Activated effector memory CD4-positive, alpha-beta T cell treated with Interleukin-2 at 50 U/mL for 16 hours (primary cell): ENCODE measurements at places on chromosomes 11 and 22.

- no peak for DNase-seq
Measured at GRCh38 chr22:36384766-36385481, 2.8 kb downstream of the MYH9 start.

- no peak for DNase-seq
Measured at GRCh38 chr11:48041877-48042695, 61.7 kb downstream of the PTPRJ start.

GRCh38 chr22:32932176-32932575 is 126.0 kb downstream of the SYN3 start:
- no peak for DNase-seq

- no peak for DNase-seq
Measured at GRCh38 chr11:16985297-16985696, 28.9 kb downstream of the PLEKHA7 start.

DNA sequence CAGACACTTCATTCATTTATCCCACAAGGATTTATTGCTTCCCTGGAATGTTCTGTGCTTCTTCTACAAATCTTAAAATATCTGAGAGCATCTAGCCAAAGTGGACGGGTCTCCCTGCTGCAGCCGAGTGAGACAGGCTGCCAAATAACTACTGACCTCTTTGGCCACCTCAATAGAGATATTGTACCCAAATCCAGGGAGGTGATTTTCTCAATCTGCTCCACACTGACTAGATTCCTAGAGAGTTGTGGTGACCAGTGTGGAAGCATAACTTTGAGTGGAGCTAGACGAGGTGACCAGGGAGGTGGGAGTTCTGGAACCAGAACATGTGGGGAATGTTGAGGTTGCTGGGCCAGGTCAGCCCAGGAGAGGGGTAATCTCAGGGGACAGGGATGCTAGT is 77.5 kb downstream of the THAP12 start:
- no peak for DNase-seq

GRCh38 chr22:45006111-45006963 is 3.5 kb downstream of the PHF21B start:
- no peak for DNase-seq

DNA sequence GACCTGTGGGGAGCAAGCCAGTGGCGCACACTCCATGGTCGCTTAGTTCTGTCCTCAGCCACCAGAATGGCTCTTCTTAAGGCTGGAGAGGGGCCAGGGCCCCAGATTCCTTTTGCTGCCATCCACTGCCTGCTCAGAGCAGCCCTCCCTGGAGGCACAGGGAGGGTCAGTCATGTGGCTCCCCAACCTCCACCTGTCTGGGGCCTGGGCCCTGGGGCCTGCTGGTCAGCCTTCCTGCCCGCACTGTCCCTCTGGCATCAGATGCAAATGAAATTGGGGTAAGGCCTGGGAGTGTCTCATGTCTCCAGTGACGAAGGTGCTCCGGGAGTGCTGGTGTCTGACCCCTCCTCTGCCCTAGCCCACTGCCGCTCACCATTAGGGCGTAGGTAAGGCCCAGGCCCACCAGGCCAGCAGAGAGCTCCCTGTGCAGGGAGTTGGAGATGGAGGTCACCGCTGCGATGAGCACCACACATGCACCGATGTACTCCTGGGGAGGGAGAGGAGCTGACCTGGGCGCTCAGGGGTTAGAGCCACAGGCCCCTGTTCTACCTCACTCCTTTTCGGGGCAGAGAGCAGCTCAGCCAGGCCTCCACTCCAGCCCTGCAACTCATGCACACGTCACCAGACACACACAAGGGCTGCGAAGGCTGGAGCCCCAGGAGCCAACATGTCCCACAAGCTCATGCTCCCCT is 9.0 kb upstream of the KCNJ11 start:
- DNase-seq = no peak

GRCh38 chr11:104799251-104799650 is 99.0 kb downstream of the CASP12 start:
- no peak for DNase-seq

DNA sequence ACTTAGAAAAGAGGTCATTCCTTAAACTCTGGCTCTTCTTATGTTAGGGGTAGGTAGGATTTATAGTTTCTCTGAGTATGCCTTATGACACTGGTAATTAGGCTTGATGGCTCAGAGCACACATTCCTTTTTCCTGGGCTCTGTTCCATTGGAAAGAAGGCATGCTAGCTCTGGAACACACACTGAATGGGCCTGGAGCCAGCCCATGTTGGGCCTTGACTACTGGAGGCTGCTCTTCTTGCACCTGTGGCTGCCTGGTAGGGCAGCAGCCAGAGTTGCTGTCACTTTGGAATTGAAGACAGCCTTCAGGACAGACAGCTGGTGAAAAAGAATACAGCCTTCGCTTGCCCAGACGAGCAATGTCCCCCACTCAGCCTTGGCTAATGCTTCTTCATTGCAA is 18.2 kb downstream of the MCAM start:
- DNase-seq = no peak

DNA sequence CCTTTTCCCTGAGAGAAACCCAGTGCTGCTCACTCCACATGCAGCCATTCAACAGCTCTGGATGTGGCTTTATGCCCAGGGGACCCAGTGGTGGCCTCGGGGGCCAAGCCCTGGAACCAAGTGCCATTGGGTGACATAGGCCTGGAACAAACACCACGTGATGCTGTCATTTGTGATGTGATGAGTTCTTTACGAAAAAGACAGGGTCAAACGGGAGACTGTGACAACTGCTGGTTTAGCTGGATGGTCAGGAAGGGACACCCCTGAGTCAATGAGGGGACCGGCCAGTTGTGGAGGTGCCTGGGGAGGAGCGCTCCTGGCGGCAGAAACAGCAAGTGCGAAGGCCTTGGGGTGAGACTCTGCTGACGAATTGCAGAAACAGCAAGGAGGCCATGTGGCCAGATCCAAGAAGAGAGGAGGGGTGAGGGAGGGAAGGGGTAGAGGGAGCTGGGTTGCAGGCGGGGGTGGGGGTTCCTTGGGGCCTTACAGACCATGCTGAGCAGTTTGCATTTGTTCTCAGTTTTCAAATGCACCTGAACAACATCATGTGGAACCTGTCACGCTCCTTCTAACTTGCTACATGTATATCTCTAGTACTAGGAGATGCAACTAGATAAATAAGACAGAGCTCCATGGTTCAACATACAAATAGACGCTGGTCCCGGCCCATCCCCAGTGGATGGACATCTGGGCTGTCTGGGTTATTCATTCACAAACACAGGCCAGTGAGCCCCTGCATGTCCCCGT is 56.1 kb downstream of the IGLL5 start:
- no peak for DNase-seq

DNA sequence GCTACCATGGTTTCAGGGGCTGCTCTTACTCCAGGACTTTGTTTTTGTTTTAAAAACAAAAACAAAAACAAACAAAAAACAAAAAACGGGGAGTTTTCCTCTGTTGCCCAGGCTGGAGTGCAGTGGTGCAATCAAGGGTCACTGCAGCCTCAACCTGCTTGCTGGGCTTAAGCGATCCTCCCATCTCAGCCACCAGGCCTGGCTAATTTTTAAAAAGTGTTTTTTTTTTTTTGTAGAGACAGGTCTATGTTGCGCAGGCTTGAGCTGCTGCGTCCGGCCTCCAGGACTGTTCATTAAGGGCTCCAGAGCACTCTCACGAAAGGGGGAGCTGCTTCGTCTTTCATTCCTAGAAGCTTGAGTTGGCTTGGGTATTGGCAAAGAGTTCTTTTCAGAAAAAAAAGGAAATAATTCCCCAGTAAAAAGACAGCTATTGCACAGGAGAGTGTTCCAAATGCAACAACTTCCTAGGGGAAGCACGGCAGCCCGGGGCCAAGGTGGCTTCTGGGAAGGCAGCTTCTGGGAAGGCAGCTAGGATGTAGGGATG is 78.5 kb downstream of the NAT10 start:
- no peak for DNase-seq

GRCh38 chr11:68150037-68150436 is 28.8 kb upstream of the CHKA start:
- DNase-seq = no peak

DNA sequence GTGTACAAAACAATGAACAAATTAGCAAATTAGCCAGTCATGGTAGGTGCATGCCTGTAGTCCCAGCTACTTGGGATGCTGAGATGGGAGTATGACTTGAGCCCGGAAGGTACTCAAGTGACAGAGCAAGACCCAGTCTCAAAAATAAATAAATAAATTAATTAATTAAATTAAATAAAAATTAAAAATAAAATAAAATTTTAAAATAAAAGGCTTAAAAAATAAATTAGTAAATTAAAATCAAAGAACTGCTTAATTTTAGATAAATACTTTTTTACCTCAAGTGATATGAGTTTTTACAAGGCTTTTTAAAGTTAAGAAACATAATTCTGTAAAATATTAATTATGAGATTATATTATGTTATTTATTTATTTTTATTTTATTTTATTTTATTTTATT is 50.9 kb upstream of the TSPAN18 start:
- no peak for DNase-seq

GRCh38 chr22:32997295-32997694 is 60.9 kb downstream of the SYN3 start:
- DNase-seq = no peak

- DNase-seq = no peak
Measured at GRCh38 chr11:80860632-80861031, 1419.8 kb upstream of the TENM4 start.

DNA sequence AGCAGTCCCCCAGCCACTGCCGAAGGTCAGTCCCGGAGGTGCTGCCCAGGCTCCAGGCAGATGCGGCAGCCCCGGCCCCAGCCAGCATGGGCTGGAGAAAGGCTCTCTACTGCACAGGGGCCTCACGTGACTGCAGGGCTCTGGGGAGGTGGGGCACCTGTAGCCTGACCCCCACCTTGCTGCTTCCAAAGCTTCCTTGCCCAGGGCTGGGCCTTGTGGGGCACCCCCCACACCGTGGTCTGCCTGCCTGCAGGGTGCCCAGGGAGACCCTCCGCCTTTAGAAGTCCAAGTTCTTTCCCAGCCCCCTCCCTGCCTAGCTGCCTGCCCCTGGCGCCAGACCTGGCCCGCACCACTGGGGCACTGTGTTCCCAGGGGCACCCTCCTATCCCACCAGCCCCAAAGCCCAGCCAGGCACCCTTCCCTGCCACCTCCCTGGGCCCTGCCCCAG is 28.4 kb upstream of the TXNRD2 start:
- DNase-seq = no peak

DNA sequence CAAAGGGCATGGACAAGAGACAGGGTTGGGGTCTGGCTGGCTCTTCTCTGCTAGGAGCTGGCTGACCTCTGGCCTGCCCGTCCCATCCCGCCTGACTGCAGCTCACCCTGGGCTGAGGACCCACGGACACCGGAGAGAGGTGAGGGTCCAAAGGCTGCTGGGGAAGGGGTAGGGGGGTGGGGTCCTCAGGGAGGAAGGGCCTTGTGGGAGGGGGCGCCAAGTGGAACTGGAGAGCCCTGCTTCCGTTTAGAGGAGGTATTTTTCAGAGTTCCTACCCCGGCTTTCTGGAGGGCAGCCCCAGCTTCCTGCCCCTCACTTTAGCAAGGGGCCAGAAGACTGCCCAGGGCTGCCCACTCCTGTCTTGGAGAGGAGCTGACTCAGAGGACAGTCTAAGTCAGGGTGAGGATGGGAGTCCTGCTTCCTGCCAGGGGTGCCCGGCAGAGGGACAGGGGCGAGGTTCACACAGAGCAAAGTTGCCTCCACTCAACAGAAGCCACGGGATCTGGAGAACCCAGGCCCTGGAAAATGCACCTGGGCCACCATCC is 7.1 kb downstream of the LARGE2 start:
- DNase-seq = no peak

DNA sequence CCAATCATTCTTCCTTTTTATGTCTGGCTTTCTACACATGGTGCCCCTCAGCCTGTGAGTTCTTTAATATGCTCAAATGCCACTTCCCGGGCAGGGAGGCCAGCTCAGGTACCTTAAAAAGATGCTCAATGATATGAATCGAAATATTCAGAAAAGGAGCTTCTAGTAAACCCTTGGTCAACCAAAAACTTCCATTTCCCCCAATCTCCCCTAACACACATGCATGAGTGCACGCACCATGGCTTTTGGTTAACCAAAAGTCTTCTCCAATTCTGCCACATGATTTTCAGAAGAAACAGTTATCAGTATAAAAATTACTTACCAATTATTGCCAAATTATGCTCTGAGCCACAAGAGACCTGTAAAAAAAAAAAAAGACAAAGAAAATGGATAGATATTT is 135.0 kb downstream of the SERGEF start:
- no peak for DNase-seq

DNA sequence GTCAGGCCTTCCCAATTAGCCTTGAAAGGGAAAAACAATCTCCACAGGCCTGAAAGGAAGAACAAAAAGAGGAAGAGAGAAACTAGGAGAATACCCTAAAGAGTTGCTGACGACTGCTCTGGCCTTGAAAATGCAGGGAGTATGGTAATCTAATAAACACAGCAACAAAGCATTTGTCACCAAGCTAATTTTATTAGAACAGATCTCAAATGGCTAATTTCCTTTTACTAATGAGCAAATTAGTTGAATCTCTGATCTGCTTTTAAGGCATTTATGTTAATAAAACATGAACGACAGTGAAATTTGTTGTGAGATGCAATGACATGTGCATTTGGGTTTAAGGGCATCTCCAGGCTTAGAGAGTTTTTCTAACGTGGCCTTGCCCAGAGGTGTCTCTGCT is 212.2 kb downstream of the BUD13 start:
- no peak for DNase-seq

DNA sequence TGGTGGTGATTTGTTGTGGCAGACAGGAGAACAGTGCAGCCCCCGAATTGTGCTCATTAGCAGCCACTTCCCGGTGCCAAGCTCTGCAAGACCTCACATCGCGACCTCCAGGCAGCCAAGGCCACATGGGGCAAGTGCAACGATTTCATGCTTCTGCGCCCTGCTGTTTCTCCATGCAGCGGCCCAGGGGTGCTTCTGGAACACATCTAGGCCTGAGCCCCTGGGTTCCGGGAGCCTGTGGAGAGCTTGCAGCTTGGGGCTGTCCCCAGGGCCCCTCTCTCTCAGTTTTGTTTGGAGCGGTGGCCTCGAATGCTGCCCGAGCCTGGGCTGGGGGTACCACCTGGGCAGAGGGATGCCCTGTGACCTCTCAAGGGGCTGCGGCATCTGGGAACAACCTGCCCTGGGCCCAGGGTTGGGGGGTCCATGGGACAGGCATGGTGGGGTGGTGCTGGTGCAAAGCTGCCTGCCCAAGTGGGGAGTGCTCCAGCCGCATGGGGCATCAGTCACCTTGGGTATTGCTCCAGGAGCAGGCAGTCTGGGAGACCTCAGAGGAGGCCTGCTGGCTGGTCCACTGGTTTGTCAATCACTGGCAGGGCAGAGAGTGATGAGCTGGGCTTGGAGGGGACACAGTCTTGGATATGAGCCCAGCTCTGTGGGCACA is 51.9 kb downstream of the TPCN2 start:
- no peak for DNase-seq
